Activated CD4-positive, alpha-beta T cell treated with anti-CD3 and anti-CD28 coated beads, Interleukin-2, amount 50 U/mL, for 4 hours (primary cell): ENCODE measurements at places on chromosomes 6 and 20.

- DNase-seq, result no peak
Observed at GRCh38 chr6:102895683-102896082, 1502.2 kb downstream of the GRIK2 start.

DNA sequence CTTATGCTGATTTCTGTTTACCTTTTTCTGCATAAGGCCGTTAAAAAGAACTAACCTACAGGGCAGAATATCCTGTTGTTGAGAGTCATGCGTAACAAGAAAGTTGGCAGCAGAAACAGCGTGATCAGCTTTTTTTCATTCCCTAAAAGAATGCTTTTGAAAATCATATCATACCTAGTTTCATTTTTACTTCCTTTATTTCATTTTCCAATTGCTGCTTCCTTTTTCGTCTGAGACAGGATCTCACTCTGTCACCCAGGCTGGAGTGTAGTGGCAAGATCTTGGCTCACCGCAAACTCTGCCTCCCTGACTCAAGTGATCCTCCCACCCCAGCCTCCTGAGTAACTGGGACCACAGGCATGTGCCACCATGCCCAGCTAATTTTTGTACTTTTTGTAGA, 4.1 kb downstream of the CALHM6 start:
- DNase-seq, result no peak

- DNase-seq, result no peak
Observed at GRCh38 chr20:60038400-60039008, 80.3 kb downstream of the CDH26 start.

GRCh38 chr6:170036916-170037315, 254.0 kb downstream of the DLL1 start:
- no peak for DNase-seq

DNA sequence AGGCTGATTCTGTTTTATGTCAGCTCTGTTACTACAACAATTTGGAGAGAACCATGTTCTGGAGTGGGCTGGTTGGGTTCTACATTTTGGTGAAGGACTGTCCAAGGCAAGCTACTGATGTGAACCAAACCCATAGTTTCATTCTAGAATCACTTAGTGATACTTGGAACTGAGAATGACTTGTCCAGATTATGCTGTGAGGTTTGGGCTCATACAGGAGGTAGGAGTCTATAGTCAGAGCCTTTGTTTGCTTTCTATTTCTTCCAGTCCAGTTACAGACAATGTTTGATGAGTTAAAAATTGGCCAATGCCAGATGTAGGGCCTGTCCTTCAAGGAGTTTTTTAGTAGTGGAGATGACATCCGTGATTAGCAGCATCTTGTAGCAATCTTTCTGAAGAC, 97.9 kb downstream of the LRRC1 start:
- DNase-seq, result no peak

GRCh38 chr6:96212066-96212465, 196.3 kb downstream of the FUT9 start:
- DNase-seq, result no peak

GRCh38 chr6:169949511-169950097, 198.2 kb downstream of the ERMARD start:
- no peak for DNase-seq

- no peak for DNase-seq
Observed at GRCh38 chr6:76702187-76702586, 629.7 kb upstream of the IMPG1 start.

- no peak for DNase-seq
Observed at GRCh38 chr6:166197361-166197760, 29.7 kb upstream of the TBXT start.

DNA sequence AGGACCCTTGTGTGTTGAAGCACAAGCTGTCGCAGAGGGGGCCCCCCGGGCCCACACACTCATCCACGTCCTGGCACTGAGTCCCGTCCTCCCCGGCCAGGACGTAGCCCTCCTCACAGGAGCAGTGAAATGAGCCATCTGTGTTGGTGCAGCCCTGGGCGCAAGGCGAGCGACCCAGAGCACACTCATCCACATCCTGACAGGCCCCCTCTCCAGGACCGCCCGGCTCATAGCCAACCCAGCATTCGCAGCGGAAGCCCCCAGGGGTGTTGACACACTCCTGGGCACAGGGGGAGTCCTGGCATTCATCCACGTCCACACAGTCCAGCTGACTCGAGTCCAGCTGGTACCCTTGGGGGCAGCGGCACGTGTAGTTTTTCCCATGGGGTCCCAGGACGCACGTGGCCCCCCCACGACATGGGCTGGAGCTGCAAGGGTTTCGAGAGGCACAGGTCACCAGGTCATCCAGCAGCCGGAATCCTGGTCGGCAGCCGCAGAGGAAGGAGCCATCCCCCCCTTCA, 1.2 kb downstream of the CD93 start:
- no peak for DNase-seq

- no peak for DNase-seq
Observed at GRCh38 chr6:109008054-109008453, 86.6 kb downstream of the SESN1 start.

DNA sequence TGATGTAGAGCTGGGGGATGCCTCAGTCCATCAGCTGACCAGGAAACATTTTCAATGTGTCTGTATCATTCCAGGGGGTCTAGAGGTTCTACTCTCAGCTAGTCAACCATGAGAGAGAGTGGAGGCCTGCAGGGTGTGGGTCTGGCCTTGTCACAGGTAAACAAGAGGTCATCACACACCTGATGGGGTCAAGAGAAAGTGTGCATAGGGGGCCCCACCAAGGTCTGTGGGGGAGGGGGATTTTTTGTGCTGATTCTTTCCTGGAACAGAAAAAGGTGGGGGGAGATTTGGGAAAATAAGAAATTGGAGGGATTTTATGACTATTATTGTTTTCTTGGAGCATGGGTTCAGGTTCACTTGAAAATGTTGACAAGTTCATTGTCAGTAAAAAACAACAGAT, 8.9 kb upstream of the UNC93A start:
- no peak for DNase-seq

- DNase-seq, result no peak
Observed at GRCh38 chr6:160420253-160420968, 72.2 kb downstream of the SLC22A3 start.

DNA sequence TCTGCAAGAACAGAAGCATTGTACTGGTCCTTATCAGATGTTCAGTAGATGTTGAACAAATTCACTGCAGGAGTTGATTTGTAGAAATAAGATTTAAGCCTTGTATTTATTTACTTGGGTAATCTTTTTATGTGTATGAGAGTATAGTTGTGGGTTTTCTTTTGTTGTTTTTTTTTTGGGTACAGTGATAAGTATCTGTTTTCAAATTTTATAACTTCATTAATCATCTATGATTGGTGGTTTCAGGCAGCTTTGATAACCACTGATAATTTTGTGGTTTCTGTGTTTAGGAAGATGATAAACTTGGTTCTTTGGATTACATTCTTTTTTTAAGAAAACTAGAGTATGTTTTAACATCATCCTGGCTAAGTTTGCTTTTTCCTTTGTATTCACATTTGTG, 2.8 kb downstream of the AFDN start:
- DNase-seq, result no peak

DNA sequence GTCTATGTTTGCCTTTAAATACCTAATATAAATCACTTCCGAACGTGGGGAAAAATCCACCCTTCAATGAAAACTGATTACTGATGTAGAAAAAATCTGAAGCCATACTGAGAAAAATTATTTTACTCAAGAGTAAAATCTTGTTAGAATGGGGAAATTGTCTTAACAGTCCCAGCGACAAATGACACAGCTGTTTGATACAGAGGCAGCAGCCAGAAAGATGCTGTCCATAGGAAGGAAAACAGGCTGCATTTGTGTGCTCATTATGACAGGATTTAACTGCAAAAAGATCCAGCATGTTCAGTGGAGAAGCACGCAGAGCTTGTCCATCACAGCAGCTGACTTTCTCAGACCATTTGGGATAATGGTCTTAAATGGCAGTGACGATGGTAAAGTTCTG, 443.0 kb downstream of the TFAP2B start:
- DNase-seq, result no peak

DNA sequence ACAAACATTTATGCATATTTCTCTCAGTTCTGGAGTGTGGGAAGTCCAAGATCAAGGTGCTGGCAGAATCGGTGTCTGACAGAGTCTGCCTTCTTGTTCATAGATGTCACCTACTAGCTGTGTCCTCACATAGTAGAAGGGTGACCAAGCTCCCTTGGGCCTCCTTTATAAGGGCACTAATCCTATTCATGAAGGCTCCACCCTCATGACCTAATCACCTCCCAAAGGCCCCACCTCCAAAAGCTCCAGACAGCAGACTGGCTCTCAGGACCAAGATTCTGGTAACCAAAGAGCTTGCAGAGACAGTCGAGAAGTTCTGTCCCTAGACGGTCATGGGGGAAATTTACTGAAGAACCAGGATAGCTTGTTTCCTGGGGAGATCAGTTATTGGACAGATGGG, 139.1 kb downstream of the COL9A1 start:
- no peak for DNase-seq

DNA sequence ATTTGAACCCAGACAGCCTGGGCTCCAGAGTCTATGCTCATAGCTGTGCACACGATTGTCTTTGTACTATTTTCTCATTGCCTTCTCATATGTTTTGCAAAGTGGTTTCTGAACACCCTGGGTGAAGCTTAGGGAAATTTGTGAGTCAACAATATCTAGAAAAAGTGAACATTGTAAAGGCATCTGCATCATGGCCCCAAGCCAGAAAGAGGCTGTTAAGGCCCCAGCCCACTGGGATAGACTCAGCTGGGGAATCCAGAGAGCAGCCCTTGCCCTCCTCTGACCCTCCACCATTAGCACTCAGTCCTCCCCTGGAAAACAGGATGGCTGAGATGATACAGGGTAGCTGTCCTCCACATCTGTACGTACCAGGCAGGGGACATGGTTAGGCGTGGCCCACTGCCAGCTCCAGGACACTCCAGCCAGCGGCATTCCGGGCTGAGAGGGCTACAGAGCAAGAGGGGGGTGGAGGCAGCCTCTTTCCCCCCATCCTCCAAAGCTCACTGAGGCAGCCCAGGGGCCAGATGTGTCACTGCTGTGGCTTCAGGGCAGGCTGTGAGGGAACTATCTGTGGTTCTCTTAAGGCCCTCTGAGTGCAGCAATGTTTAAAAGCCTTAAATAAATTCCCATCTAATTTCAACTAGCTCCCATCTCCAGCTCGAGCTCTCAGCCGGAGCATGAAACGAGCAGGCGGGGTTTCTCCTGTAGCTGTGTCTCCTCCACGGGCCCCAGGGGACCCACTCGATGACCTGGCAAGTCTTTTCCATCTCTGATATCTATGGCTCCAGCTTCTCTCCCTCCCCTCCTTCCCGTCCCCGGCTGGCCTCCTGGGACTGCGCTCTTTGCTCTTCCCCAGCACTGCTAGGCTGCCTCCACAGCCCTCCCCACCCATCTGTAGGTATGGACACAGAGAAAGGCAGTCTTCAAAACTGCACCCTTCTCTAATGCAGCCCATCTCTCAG, 209.4 kb upstream of the LRFN2 start:
- DNase-seq, result no peak

DNA sequence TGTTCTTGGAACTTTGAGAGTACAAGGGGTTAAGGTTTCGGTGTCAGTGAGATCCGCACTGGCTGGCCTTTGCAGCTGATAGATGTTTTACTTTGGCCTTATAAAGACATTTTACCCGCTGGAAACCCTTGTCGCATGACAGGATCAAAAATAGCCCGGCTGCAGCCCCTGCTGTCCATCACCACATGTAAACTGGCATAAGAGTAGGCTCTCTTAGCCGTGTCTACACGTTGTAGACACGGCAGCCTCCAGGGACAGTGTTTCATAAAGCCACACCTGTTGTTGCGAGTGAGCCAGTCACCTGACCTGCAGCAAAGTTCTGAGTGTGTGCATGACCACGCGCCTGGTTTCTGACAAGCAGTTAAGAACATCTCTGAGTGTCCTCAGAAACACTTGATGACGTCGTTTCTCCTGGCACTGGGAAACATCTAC, 8.5 kb downstream of the RBM24 start:
- no peak for DNase-seq

GRCh38 chr6:154595538-154595937, 85.1 kb upstream of the CNKSR3 start:
- DNase-seq, result no peak

GRCh38 chr6:136923954-136924673, 2.0 kb downstream of the SLC35D3 start:
- no peak for DNase-seq
